Activated CD4-positive, alpha-beta T cell treated with anti-CD3 and anti-CD28 coated beads, Interleukin-2, Interleukin-4, amounts not matched to agents 100 ng/mL and 50 ng/mL, durations not matched to agents 16 hours and 8 hours (primary cell): ENCODE measurements at places on chromosomes 2 and 18.

GRCh38 chr2:74507926-74508520 lies 528 bp upstream of the PCGF1 start:
- no peak for DNase-seq

DNA sequence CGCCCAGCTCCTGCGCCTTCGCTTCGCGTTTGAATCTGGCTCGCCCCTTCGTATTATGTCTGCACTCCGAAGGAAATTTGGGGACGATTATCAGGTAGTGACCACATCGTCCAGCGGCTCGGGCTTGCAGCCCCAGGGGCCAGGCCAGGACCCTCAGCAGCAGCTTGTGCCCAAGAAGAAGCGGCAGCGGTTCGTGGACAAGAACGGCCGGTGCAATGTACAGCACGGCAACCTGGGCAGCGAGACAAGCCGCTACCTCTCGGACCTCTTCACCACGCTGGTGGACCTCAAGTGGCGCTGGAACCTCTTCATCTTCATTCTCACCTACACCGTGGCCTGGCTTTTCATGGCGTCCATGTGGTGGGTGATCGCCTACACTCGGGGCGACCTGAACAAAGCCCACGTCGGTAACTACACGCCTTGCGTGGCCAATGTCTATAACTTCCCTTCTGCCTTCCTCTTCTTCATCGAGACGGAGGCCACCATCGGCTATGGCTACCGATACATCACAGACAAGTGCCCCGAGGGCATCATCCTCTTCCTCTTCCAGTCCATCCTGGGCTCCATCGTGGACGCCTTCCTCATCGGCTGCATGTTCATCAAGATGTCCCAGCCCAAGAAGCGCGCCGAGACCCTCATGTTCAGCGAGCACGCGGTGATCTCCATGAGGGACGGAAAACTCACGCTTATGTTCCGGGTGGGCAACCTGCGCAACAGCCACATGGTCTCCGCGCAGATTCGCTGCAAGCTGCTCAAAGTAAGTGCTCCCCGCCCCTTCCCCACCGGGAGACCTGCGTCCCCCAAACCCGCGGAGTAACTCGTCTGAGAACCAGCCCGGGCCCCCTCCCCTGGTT lies 453 bp downstream of the KCNJ3 start:
- no peak for DNase-seq

DNA sequence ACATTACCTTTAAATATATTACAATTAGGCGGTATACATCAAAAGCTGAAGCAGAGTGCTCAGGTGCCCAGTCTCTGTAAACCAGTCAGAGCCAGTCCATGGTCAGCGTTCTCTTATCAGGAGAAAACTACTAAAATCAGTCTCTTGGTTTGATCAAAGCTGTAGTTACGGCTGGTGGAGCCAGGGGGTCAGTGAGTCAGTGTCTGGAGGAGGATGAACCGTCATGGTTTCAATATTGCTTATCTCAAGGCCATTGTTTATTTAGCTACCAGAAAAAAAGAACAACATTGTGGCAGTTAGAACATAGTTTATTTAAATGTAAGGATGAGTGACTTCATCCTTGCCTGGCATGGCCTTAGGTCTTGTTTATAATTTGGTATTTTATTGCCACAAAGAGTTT lies 71.3 kb upstream of the NYAP2 start:
- no peak for DNase-seq

GRCh38 chr2:10067330-10067729 lies 12.9 kb downstream of the CYS1 start:
- no peak for DNase-seq

DNA sequence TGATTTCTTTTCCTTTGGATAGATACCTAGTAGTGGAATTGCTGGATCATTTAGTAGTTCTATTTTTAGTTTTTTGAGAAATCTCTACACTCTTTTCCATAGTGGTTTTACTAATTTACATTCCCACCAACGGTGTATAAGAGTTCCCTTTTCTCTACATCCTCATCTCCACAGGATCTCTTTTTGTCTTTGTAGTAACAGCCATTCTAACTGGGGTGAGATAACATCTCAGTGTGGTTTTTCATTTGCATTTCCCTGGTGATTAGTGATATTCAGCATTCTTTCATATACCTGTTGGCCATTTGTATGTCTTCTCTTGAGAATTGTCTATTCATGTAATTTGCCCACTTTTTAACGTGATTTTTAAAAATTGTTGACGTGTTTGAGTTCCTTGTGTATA lies 13.8 kb downstream of the RFTN2 start:
- DNase-seq, result no peak

- no peak for DNase-seq
These were observed 138.1 kb downstream of the SETBP1 start for GRCh38 chr18:44818668-44819403.

GRCh38 chr18:45462179-45462578 lies 153.1 kb upstream of the SLC14A2 start:
- no peak for DNase-seq

- DNase-seq, result no peak
These were observed 250.3 kb upstream of the EPHA4 start for GRCh38 chr2:221822416-221822815.

GRCh38 chr2:157061799-157062198 lies 195.7 kb upstream of the GALNT5 start:
- no peak for DNase-seq

GRCh38 chr2:125870746-125871145 lies 785.2 kb upstream of the GYPC start:
- DNase-seq, result no peak

DNA sequence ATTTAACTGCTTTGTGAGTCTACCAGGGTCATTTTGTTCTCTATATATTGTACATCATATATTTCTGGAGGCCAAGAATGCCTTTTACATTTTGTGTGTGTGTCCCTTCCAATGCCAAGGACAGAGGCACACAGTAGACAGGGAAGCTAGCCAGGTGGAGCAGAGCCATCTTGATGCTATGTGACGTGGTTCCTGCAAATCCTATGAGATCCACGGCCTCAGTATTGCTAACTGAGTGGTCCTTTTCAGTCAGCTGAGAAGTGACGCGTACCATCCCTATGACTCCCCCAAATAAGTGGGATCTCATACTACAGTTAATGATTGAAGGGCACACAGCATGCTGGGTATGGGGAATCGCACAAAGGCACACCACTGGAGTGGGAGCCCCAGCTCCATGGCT lies 27.3 kb downstream of the CCDC141 start:
- no peak for DNase-seq

GRCh38 chr18:57447154-57447621 lies 12.0 kb downstream of the ONECUT2 start:
- DNase-seq, result no peak

DNA sequence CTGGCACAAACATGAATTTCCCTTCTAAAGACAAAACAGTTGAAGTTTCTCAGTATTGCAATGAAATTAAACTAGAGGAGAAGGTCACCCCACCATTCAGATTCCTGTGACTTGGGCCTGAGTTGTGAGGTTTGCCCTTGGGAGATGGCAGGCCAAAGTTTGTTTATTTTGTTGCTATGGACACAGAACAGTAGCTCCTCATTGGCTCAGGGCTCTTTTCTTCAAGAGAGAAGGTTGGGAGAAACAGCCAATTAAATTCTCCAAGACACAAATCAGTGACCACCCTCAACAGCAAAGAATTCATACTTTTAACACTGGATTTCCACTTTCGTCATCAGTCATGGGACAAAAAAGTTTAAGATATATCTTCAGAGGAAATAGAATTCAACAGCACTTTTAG lies at the start of gene FLACC1:
FLACC1 (minus strand) TSS at position 125 of the 400 bp plus-strand sequence. CDS start 5,941 bp downstream, outside the sequence.
- DNase-seq, result no peak

DNA sequence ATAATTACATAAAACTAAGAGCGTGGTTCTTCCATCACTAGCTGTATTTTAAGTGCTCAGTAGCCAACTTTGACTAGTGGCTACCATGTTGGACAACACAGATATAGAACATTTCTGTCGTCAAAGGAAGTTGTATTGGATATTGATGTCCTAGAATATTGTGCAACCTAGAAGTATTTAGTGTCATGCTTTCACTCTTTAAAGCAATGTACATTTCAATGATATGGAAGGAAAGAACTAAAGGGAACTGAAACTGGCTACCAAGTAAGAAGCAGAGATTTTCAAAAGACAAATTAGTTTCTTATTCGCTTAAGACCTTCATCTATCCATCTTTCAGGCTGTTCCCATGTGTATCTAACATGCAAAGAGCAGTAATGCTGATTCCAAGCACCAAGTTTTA lies 85.4 kb upstream of the EML6 start:
- DNase-seq, result no peak

- DNase-seq, result no peak
These were observed 66.2 kb downstream of the CD8B2 start for GRCh38 chr2:106553321-106553720.

DNA sequence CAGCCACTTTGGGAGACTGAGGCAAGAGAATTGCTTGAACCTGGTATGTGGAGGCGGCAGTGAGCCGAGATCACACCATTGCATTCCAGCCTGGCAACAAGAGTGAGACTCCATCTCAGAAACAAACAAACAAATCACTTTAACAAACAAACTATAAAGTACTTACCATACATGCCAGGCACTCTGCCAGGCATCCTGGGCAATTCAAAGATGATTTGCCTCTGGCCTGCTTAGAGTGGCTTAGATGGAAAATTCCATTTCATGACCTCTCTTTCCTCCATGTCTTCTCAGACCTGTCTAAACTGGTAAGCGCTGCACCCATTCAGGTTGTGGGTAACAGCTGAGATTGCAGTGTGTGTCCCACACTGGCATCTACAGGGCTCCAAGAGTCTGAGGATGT lies 273.2 kb downstream of the BCL2 start:
- DNase-seq, result no peak

GRCh38 chr2:181396256-181397123 lies 60.7 kb upstream of the ITGA4 start:
- DNase-seq, result no peak

GRCh38 chr2:46471697-46472096 lies 7.7 kb upstream of the TMEM247 start:
- no peak for DNase-seq

GRCh38 chr2:188580738-188581137 lies 289.1 kb downstream of the GULP1 start:
- no peak for DNase-seq
